ENCODE measurements at places on chromosomes 1 and 21.

DNA sequence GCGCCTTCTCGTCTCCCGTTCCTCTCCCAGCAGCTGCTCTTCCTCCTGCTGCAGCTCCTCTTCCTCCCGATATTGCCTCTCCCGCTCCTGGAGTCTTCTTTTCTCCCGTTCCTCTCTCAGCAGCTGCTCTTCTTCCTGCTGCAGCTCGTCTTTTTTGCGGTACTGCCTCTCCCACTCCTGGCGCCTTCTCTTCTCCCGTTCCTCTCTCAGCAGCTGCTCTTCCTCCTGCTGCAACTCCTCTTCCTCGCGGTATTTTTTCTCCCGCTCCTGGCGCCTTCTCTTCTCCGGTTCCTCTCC lies 5.3 kb downstream of the TCHH start:
- DNase-seq: no peak

GRCh38 chr1:112247036-112247597 lies 148.9 kb upstream of the CTTNBP2NL start:
- DNase-seq: peak; percentile 99

GRCh38 chr1:221983444-221983843 lies 241.6 kb upstream of the DUSP10 start:
- DNase-seq: no peak

DNA sequence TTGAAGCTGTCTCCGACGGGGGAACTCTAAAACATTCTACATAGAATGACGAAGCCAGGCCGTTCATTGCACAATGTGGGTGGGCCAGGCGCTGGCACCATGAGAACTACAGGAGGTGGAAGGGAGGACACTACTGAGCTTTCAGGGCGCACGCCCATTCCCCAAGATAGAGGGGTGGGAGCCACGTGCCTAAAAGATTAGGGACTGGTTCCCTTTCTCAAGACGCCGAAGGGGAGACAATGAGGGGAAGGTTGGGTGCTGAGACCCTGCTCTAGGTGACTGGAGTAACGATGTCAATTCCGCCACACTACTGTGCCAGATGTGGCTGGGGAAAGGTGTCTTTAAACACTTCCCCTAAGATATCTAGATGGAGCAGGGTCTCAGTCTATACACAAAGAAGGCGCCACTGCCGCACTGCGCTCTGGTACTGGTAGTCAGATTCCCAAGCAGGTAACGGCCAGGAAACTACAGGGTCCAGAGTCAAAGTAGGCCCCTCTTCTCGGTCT lies 782 bp downstream of the CSDE1 start:
- DNase-seq: no peak

DNA sequence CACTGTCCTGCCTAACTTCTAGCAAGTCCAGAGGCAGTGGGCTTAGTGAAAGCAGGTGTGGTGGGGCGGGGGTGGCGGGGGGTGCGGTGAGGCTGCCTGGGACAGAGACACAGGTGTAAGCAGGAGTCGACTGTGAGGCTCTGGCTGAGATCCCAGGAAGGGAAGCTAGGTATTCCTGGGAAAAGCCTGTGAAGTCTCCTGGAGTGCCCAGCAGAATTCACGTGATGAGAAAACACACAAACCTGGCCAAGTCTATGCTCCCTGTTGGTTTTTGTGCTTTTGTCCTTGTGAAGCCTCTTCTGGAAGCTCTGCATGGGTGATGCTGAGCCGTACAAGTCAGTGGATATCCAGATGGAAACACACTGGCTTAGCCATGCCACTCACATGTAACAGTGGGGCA lies 5.3 kb downstream of the GALNT2 start:
- no peak for DNase-seq

DNA sequence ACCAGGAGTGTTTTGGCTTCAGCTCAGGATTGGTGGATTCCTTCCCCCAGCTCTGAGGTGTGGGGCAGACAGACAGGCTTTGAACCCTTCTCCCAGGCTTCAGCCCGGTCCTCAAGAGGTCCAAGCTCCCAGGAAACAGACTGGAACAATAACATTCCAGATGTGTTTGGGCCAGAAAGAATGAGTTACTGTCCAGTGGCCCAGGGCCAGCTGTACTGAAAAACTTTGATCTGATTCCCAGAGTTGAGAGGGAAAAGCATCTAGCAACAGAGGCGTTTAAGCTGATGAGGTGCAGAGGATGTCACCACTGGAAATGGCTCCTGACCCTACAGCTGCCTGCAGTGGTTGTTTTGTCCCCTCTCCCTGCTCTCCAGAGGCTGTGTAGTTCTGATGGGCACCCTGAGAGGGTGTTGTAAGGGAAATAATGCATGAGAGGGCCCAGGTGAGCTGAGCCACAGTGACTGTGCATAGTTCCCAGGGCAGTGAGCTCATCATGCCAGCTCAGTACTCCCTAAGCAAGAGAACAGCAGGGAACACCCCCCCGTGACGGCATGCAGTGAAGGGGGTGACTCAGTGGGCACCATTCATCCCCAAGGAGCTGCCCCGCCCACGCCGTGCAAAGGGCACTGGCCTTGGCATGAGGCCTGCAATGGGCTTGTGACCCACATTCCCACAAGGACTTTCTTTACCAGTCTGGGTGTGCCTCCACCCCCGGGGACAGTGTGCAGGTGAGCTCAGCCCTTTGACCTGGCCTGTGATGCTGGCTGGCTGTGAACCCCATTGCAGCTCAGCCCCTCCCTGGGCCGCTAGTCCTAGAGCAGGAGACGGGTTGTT lies 13.8 kb upstream of the SFN start:
- no peak for DNase-seq

- DNase-seq: no peak
These were observed 272.0 kb downstream of the BRINP3 start for GRCh38 chr1:190205713-190206112.

DNA sequence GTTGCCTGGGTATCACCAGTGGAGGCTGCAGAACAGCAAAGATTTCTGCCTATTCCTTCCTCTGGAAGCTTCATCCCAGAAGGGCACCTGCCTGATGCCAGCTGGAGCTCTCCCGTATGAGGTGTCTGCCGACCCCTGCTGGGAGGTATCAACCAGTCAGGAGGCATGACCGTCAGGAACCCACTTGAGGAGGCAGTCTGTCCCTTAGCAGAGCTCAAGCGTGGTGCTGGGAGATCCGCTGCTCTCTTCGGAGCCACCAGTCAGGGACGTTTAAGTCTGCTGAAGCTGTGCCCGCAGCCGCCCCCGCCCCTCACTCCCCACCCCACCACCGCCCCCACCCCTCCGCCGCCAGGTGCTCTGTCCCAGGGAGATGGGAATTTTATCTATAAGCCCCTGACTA lies 23.1 kb upstream of the HFM1 start:
- peak; percentile 77 for DNase-seq

DNA sequence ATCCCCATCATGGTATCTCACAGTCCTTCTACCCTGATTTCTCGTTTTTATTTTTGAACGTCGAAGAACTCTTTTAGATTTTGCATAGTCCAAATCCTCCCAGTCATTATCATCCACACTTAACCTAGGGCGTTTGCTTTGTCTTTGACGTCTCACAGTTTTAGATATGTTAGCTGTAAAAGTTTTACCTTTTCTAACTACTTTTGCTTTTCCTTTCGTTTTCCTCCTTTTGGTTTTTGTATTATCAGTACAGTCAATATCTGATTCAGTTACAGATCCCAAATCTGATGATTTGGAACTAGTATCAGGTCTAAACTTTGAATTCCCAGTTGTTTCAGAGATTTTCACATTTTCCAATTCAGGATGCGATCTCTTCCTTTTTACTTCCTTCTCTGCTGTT lies 13.1 kb upstream of the PSMG1 start:
- no peak for DNase-seq

DNA sequence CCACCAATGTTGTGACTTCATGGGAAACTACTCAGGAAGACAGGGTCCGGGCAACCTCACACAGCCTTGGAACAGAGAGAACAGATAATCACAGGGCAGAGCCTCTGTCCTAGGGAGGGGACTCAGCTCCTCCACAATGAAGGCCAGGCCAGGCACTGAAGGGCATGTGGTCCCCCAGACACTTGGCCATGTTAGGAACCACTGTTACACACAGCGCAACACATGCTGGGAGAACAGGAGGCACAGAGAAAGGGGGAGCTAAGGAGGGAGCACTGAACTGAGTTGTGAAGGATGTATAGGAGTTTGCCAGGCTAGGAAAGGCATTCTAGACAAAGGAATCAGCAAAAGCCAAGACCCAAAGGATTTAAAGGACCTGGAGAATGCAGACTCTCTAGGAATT lies 127.6 kb downstream of the DMRTB1 start:
- DNase-seq: no peak

GRCh38 chr1:147246044-147246690 lies 3.7 kb downstream of the CHD1L start:
- no peak for DNase-seq

DNA sequence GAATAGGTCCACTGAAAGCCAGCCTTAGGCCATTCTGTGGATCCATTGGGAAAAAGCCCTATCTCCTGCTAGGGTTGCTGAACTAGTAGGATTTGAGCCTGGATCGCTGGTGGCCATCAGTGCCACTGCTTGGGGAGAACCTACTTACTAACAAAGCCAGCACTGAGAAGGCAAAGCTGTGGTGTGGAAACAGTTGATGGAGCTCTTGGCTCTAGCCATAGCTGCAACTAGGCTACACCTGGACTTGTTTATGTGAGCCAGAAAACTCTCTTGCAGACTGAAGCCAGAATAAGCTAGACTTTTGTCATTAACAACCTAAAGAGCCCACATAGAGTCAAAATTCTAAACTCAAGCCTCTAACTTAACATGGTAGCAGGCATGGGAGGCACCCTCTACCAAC lies 20.7 kb downstream of the DAB1 start:
- no peak for DNase-seq

DNA sequence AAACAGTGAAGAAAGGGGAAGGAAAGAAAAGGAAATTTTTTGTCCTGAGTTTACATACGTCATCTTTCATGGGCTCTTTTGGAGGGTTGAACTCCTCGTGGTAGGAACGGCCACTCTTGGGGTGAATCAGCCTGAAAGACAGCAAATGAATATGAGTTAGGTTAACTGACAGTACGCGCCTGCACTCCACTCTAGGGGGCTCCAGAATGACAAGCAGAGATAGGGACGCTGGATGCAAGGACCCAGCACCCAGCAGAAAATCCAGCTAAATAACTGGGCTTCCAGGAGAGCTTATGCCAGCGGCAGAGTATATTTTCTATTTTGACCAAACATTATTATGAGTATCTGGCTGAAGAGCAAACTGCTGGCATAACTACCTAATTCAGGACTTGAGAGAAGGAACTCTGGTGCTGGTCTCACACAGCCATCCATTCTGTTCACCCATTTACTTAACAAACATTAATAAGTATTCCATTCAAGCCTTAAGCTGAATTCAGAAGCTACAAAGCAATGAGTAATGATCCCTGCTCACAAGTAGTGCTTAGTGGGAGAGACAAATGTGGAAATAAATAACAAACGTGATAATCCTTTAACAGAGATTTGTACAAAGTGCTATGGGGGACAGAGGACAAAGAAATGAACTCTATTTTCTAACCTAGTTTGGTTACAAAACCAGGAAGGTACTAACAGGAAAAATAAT lies 22.1 kb downstream of the AK2 start:
- DNase-seq: no peak

GRCh38 chr21:45511007-45511406 lies 31.2 kb downstream of the SLC19A1 start:
- DNase-seq: no peak

- no peak for DNase-seq
These were observed 382.2 kb downstream of the NTNG1 start for GRCh38 chr1:107523061-107523460.

GRCh38 chr1:244954359-244954758 lies 90.0 kb upstream of the HNRNPU start:
- DNase-seq: no peak

GRCh38 chr1:35449334-35450008 lies 107.7 kb downstream of the KIAA0319L start:
- no peak for DNase-seq

GRCh38 chr1:228306275-228307217 lies 98.7 kb downstream of the OBSCN start:
- DNase-seq: peak; percentile 18

- no peak for DNase-seq
These were observed 17.3 kb downstream of the TLR5 start for GRCh38 chr1:223125766-223126165.

DNA sequence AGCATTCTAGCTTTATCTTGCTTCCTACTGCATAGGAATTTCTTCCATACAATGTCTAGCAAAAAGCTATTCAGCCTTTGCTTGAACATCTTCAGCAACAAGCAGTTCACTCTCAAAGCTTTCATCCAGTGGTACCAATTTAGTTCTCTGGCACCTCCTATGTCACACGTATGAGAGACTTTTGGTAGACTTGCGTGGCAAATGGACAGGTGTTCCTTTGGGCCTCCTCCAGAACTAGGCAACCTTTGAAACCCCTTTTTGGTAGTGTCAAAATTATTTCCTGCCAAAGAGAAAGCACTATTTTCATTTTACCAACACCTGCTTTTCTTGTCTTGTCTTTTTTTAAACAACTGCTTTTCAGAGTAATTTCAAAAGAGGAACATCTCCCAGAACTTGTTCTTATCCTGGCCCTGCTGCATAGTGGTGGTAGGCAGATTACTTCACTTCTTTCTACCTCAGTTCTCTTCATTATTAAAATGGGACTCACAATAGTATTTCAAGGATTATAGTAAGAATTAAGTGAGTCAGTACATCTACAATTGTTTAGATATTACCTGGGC lies 122.4 kb downstream of the MAST2 start:
- DNase-seq: no peak

- DNase-seq: no peak
These were observed 7.7 kb downstream of the ENSA start for GRCh38 chr1:150621497-150622302.

GRCh38 chr1:88891951-88892340 lies 579 bp upstream of the GTF2B start:
- no peak for DNase-seq

- no peak for DNase-seq
These were observed 82.8 kb upstream of the LRRC8D start for GRCh38 chr1:89737985-89738510.

- DNase-seq: no peak
These were observed 35.1 kb downstream of the CACNA1S start for GRCh38 chr1:201077116-201077515.

DNA sequence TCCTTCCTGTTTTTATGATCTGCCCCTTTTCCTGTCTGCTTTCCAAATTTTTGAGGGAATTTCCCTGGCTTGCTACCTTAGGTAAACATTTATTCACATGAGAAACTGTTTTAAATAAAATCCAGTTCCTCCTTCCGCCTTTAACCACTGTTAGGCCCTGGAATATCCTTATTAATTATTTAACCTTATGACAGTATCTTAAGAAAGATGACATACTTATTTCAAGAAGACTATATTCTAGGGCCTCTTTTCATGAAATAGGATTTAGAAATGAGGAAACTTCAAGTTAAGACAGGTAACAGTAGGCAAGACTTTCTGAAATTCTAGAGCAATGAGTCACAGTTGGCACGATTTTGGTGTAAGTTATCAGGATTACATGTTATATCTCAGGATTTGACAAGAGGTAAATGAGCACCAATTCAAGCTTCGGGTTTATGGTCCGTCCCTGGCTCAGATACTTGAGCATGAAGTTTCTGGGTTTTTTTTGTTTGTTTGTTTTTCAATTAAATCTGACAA lies 2.0 kb upstream of the TNFSF18 start:
- no peak for DNase-seq

DNA sequence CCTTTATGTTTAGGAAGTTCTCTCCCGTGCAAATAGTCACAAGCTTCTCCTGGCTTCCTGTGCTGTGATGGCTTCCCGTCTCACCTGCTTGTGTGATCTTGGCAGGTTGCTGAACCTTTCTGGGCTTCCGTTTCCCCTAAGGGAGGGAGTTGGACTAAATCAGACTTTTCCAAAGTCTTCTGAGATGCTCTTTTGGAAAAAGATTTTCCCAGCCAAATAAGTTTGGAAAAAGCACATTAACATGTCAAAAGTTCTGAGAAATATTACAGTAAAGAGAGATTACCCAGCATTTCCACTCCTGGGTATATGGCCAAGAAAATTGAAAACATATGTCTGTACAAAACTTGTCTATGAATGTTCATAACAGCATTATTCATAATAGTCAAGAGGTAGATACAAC lies 36.0 kb upstream of the TENT5C start:
- no peak for DNase-seq
